ENCODE measurements at places on chromosomes 3 and 15.

DNA sequence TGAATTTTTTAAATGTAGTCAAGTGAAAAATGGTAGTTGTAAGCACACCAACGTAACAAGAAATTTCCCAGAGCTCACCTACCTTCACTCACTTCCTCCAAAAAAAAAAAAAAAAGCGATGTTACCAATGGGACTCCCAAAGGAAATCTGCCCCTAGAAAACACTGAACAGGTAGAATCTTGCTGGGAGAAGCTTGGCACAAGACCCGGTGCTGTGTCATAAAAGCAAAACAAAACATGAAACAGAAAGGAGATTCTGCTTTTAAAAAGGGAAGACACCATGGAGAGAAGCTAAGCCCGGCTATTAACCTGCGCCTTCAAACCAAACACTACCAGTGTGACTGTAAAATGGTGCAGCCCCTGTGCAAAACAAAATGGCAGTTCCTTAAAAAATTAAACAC, 40.5 kb downstream of the PGPEP1L start:
- no peak for DNase-seq

DNA sequence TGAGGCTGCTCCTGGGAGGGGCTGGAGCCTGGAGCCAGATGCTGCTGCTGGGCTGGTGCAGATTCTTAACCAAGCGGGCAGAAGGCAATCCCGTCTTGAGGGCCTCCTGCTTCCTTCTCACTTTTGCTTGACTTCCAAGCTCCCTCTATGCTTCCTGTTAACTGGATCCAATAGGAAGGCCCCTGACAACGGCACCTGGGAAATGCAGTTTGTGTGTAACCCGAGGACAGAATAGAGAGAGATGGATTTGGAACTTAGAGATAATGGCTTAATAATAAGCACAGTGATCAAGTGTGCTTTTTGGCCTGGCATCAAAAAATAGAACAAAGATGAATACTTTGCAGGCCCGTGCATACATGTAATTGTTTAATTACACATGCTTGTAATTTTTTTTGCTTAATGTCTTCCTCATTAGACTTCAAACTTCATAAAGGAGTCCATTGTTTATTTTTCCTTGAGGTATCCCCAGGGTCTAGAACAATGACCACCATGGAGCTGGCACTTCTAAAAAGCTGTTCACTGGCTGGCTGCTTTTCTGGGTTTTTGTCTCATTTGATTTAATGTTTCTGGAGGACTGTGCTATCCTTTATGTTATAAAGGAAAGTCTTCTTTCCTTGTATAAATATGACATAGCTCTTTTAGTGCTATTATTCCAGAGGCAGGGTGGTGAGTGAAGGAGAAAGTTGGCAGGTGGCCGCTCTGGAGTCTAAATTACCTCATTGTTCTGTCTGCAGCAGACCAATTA, 63.3 kb upstream of the MITF start:
- DNase-seq: no peak

DNA sequence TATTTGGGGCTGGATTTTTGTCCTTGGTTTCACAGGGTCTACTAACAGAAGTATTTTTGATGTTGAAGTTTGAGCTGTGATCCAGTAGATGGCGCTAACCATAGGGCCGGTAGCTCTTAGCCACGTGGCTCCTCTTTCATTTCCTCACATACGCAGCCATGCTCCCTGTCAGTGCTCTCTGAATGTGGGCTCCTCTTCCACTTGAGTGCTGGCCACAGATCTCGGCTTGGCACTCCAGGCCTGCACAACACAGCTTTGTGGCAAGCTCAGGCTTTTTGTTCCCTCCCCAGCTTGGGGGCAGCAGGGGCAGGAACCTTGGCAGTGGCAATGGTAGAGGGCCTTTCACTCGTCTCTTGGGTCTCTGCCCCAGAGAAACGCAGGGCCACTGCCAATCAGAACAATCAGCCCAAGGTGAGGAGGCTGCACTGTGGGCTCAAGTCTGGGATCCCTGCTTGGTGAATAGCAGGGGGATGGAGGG, 18.6 kb upstream of the DNAAF4 start:
- peak; percentile 13 for DNase-seq

DNA sequence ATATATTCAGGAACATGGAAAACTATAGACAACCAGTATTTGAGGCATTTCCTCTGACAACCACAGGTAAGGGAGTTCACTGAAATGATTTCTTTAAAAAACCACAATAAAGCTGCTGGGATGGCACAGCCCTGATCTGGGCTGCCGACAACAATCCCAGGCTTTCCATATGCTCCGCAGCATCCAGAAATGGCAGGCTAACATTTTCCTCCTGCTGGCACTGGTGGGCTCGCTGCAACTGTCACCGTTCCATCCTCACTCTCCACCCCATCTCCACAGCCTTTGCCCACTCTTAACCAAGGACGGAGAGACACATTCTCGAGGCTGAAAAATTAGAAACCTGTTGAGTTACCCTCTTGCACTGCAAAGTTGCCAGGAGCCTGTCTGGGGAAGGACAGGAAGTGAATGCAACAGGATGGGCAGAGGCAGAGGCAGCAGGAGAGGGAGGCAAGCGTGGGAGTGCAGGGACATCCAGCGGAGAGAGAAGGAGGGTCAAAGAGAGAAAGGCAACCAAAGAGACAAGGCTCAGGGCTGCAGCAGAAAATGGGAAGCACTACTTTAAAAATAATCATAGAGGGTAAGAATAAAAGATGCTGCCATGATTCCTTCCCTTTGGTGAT, 79.0 kb upstream of the ARRDC4 start:
- no peak for DNase-seq

DNA sequence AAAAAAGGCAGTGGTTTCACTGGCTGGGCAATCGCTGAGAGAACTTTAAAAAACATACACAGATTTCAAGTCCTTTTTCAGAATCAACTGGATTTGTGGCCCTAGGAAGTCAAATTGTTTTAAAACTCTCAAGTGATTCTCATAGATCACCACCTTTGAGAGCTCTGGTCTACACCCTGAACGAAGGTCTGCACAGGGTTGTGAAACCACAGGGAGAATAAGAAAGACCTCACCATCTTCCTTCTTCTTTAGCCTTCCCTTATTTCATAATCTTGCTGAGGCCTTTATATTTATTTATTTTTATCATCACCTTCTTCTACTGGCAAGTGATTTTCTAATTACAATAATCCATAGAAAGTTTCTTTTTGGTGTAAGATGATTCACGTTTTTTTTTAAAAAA, 58.1 kb downstream of the FOXP1 start:
- DNase-seq: no peak

DNA sequence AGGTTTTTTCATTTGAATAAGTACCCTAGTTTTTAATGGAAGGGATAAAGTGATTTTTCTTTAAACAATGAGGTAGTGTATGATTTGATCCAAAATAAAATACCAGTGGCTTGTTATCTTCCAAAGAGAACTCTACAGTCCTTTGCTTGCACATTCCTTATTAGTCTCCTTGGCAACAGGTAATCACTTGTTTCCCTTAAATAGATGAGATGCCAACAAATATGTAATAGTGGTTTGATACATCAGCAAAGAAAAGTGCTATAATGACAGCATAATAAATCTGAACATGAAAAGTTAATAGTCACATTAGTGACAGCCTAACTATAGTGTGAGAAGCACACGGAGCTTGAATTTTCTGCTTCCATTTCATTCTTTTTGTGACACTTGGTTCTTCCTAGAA, 360.2 kb downstream of the ZNF385D start:
- DNase-seq: no peak

DNA sequence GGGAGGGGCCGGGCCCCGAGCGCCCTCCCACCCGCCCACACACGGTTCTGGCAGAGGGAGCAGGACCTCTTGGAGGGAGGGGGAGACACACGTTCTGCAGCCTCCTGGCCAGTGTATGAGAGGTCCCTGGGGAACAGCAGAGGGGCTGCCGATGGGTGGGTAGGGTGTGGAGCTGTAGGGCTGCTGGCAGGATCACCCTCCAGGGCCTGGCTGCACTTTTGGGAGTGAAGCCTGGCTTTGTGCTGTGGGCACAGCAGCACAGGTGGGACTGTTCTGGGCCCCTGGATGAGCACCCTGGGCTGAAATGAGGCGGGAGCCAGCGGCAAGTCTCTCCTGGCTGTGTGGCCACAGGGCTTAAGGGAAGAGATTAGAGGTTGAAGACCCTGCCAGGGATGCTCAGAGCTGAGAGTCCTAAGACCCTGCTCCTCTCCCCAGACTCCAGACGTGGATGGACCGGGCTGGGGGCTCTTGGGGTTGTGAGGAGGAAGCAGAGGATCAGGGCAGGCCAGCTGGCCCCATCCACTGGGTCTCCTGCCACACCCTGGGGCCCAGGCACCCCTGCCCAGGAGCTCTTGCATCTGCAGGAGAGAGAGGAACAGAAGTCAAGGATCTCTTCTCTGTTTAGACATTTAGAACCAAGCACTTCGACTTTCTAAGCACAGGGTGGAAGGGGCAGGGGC, 45.2 kb downstream of the RGMA start:
- no peak for DNase-seq

DNA sequence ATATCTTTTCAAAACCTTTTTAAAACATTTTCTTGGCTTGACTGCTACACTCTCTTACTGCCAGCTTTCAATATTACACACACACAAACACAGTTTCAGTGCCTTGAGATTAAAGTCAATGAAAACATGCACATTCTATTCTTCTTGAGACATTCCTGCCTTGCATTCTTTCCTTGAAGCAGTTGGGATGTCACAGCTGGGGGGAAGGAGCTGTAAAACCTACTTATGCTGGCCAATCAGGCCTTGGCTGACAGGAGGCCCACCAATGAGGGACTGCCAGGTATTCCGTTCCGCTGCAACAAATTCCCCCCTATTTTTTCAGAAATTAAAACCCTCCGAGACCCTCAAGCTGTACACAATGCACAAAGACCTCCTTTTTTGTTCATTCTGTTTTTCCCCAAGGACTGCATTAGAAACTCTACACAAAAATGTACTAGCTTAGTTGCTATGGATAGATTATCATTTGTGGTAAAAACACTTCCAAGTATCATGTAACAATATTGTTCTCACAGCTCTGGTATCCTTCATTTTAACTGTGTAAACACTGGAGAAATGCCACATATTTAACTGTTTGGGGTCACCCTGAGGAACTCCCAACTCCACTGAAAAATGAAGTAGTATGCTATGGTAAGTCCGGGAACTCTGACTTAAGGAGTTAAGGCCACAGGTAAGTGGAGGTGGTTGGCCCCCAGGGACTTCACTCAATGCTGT, 18.5 kb downstream of the FSTL1 start:
- DNase-seq: peak; percentile 84

- DNase-seq: no peak
Observed at GRCh38 chr3:189638276-189639031, 7.3 kb downstream of the TP63 start.

DNA sequence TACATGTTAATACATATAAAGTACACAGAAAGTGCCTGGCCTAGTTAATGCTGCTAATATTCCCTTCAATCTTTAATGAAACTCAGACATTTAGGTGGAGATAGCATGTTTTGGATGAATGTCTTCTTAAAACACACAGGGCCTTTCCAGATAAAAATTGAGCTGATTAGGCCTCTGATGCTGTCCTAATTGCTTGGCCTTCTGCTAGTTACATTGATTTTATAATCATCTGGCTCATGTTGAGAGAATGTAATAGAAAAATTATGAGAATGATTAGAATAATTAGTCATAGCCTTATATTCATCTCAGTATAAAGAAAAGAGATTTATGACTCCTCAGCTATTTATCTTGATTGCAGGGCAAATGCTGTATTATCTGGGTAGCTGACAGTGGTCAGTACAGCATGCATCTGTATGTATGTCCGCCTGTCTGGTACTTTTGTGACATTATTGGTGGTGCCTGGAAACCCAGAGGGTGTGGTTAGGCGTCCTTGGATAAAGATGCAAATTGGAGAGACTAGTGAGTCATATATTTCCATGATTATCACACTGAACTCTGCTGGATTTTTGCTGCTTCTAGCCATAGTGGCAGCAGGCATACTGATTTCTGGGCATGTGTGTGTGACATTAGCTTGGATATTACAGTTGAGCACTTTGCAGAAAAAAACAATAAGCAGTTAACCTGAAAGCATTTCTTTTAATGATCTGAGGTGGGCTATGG, 120.8 kb downstream of the FEZF2 start:
- DNase-seq: no peak

GRCh38 chr3:189053322-189053721, 118.4 kb upstream of the TPRG1 start:
- DNase-seq: no peak

GRCh38 chr3:126551121-126551838, 7.5 kb downstream of the C3orf22 start:
- no peak for DNase-seq

GRCh38 chr3:129628169-129628522, 21.7 kb upstream of the PLXND1 start:
- peak; percentile 37 for DNase-seq

DNA sequence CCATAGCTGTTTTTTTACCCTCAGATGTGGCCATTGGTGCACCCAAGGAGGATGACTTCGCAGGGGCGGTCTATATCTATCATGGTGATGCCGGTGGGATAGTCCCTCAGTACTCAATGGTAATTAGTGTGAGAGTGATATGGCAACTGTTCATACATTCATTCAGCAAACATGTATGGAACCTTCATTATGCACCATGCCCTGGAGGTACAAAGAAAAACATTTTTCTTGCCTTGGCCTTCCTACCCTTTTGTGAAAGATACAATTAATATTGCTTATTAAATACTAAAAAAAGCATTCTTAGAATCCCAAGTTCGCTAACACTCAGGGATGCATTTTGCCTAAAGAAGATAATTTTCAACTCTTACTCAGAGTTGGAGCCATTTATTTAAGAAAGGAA, 342.4 kb upstream of the CTDSPL start:
- DNase-seq: no peak

DNA sequence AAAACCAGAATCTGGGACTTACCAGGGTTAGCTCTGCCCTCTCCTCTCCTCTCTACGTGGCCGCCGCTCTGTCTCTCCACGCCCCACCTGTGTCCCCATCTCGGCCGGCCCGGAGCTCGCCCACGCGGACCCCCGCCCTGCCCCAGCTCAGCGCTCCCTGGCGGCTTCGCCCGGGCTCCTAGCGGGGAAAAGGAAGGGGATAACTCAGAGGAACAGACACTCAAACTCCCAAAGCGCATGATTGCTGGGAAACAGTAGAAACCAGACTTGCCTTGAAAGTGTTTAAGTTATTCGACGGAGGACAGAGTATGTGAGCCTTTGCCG, 5.4 kb downstream of the ISL2 start:
- DNase-seq: no peak

GRCh38 chr3:68287101-68287500, 632.7 kb upstream of the SUCLG2 start:
- no peak for DNase-seq

- DNase-seq: no peak
Observed at GRCh38 chr3:14980689-14981088, 33.3 kb downstream of the NR2C2 start.

- no peak for DNase-seq
Observed at GRCh38 chr3:124552224-124552623, 178.0 kb upstream of the UMPS start.

- DNase-seq: no peak
Observed at GRCh38 chr15:79093352-79093935, 2.9 kb upstream of the RASGRF1 start.

- no peak for DNase-seq
Observed at GRCh38 chr3:41125258-41125657, 74.0 kb upstream of the CTNNB1 start.

DNA sequence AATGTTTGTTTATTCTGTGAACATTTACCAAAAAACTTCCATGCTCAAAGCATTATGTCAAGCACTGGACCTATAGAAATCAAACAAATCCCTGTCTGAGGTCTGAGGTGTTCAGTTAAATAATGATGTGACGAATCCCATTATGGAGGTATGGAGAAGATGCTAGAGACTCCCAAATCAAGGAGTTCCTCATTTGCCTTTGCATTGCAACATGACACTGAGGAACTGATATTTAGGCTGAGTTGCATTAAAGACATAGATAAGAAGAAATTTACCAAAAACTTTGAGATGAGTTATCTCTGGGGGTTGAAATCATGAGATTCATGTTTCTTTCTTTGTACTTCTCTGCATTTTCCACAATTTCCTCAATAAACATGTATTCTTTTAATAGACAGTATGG, 16.0 kb downstream of the CD200 start:
- no peak for DNase-seq

Data from skeletal muscle cell (primary cell).